H9 (cell line): ENCODE measurements at places on chromosomes 1 and 21. TPM values are rescaled to one million over a fixed set of nuclear protein-coding genes. Genes with fewer than 3 reads are reported as not detected.
A peak's percentile ranks its signal among the peaks of the same experiment; 100 is the strongest.

- DNase-seq, result no peak
Observed at GRCh38 chr1:46187106-46187869, 10.9 kb downstream of the POMGNT1 start.

DNA sequence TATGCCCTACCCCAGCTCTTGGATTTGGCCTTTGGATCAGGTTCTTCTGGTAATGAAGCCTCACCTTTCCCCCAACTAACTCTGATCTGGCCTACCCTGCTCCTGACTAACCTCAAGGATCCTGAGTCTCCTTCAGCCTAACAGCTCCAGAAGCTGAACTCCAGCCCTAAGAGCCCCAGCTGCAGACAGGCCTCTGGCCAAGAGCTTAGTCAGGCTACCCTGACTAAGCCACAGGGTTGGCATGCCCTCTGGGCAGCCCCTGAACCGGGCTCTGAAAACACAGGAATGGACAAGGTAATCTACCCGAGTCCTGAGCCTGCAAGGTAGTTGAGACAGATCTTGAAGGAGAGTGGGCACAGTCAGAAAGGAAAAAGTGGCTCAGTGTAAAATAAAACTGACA, 29.4 kb downstream of the COA7 start:
- DNase-seq, result no peak

GRCh38 chr1:169724168-169724567, 9.7 kb downstream of the SELE start:
- no peak for DNase-seq

GRCh38 chr1:187096689-187097088, 267.9 kb downstream of the PLA2G4A start:
- no peak for DNase-seq

WNT4 gene
- total RNA-seq, result 0.72 and 1.4 TPM in 2 replicates

DNA sequence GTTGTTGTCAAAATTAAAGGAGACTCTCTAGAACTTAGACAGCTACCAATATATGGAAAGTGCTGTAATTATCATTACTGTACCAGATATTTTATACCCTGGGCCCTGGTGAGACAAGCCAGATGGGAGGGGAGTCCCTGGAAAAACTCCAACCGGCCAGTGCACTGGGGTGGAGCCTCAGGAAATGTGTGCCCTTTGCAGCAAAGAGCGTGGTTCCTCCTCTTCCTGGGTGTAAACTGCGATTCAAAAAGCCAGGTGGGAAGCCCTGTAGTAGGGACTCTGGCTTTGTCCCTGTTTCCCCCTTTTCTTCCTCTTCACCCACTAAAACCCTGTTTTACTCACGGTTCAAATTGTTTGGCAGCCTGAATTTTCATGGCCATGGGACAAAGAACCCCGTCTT, 812.3 kb downstream of the PLA2G4A start:
- peak; percentile 71 for DNase-seq

- no peak for DNase-seq
Observed at GRCh38 chr1:78254517-78254916, 208.8 kb downstream of the GIPC2 start.

EPHB2 gene
- total RNA-seq, result 8.3 and 9.5 TPM in 2 replicates

OR2G6 gene
- not detected in 2 replicates for total RNA-seq

DNA sequence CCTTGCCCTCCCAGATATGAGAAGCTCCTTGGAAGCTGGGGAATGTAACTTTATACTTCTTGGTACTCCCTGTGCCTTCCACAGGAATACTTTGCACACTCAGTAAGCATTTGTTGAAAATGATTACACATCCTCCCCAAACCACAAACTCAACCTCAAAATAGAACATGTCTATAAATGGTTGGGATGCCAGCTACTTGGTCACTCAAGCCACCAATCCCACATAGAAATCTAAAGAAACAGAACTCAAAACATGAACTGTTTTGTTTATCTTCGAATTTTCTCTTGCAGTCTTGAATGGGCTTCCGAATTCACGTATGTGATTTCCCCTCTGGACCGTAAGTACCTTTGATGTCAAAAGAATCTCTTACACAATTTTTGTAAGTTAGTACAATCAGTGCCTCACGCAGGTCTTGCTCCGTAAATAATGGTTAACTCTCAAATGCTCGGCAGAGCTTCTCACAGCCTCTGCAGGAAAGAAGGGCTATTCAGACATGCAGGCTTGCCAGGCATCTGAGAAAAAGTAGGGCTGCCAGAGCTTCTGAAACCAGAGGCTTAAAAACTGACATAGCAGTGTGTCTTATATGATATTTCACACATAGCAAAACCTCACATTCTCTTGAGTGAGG, 26.9 kb downstream of the SORT1 start:
- no peak for DNase-seq

DNA sequence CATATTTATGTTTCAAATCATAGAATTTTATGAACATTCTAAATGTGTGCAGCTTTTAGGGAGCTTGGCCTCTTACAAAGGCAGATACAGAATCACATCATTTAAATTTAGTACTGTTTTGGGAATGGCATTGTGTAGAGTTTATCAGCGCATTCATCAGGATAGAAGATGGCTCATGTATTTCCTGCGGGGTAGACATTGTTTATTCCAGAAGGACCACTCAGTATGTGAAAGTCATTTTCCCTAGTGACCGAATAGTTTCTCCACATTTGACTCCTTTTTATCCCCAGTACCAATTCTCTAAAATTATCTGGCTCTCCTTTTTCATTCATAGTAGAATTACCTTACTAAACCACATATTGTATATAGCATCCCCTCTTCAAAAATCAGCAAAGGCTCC, 981.9 kb upstream of the ADGRL4 start:
- DNase-seq, result no peak

- DNase-seq, result no peak
Observed at GRCh38 chr1:161930064-161930463, 93.6 kb downstream of the OLFML2B start.

ANKRD35 gene
- 0.18 and 0.28 TPM in 2 replicates for total RNA-seq

GRCh38 chr1:61237659-61238358, 155.4 kb downstream of the NFIA start:
- no peak for DNase-seq

DNA sequence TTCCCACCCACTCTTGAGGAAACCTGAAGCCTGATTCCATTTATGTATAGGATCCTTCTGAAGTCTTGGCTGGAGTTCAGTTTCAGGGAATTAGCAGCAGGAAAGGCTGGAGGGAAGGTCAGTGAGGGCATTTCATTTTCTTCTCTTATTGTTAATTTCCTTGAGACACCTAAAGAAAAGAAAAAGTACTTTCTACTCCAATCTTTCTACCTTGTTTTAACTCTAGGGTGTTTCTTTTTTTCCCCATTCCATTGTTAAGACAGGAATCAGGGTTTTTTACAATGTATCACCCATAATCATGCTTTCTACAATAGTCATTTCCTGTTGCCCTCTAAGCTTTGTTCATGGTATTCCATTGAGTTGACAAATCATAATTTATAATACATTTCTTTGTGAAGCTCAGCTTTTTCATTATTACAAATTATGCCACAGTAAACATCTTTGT, 27.4 kb downstream of the SNRPE start:
- DNase-seq, result no peak

PLEKHA6 gene
- 1.6 and 2.1 TPM in 2 replicates for total RNA-seq

- DNase-seq, result no peak
Observed at GRCh38 chr1:109757936-109758786, 5.6 kb downstream of the EPS8L3 start.

- DNase-seq, result no peak
Observed at GRCh38 chr1:15650433-15650832, 33.2 kb downstream of the DDI2 start.

GRCh38 chr1:22717037-22717760, 6.6 kb downstream of the EPHB2 start:
- DNase-seq, result no peak

GRCh38 chr1:178844436-178844835, 26.4 kb downstream of the ANGPTL1 start:
- no peak for DNase-seq

ACTN2 gene
- 0.92 and 2.3 TPM in 2 replicates for total RNA-seq

- no peak for DNase-seq
Observed at GRCh38 chr21:41497008-41497407, 10.9 kb downstream of the TMPRSS2 start.

DNA sequence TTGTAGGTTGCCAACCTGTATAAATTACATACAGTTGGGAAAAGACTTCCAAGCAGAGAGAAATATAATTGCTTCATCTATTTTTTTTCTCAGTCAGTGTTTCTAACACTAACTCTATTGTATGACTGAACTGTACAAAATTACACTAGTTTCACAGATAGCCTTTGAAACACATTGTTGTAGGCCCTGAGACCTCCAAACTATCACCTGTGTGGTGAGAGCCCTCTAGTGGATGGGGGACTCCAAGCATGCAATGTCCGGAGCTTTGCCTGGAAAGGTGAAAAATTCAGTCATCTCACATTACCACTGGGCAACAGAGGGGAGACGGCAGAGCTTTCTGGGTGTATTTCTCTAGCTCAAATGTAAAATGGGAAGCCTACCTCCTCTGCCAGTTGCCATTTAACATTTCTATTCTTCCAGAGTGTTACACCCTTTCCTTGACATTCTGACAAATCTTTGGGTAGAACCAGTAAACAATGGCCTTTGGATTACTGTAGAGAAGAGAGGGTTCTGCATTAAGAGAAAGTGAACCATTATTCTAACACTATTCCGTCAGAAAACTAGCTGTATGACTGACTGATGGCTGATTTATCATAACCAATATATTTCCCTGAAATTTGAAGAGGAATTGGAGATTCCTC, 212.2 kb downstream of the LYPLAL1 start:
- peak; percentile 73 for DNase-seq

OR10J1 gene
- not detected in 2 replicates for total RNA-seq

DNA sequence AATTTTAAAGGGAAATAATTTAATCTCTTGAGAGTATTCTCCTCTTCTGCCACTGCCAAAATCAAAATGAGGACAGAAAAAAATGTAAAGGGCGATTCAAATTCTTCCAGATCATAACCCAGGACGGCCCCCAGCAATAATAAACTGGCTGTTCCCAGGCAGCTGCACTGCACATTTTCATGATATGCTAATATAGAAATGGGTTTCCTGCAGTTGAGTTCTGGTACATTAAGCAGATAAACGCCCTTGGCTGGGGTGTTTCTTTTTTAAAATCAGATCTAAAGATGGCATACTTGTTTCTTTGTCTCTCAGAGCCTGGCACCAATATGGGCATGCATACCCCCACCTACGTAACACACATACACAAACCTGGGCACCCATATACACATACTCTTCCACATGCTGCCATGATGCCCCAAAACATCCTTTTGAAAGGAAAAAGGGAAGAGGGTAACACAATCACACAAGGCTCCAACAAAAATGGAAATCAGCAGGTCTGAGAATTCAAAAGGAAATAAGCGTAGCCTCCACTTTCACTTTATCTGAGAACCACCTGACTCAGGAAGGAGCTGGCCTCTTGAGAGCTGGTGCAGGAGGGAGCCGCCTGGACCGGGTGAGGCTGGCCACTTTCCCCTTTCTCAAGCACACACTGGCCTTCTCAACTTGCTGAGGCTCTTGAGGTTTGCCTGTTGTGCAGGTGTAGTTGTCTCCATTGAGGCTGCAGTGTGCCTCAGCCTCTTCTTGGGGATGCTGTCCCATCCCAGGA, 653.4 kb downstream of the KIF26B start:
- no peak for DNase-seq

RSPO1 gene
- total RNA-seq, result 0.33 and 0.35 TPM in 2 replicates

ITLN1 gene
- not detected in 2 replicates for total RNA-seq

ADCY10 gene
- total RNA-seq, result 0.20 TPM in 1 of 2 replicates, not detected in the other
